ENCODE measurements at places on chromosomes 1 and 21.

DNA sequence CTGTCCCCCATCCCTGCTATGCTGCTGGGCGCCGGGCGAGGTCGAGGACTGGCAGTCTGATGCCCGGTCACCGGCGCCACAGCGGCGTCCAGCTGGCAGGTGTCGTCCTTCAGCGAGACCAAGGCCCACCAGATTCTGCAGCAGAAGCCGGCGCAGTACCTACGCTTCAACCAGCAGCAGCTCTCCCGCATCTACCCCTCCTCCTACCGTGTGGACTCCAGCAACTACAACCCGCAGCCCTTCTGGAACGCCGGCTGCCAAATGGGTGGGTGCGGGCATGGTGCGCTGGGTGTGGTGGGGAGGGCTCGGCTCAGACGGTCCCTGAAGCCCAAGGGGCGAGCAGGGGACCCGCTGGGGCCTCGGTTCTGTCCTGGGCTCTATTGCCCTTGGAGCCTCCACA is 20.7 kb downstream of the PLCH2 start:
- no peak for DNase-seq

- no peak for DNase-seq
Measured at GRCh38 chr1:44723496-44724295, 7.3 kb downstream of the RNU5D-1 start.

GRCh38 chr1:119394085-119394484 is 20.9 kb upstream of the HSD3B2 start:
- DNase-seq, result no peak

- DNase-seq, result no peak
Measured at GRCh38 chr1:199042193-199042592, 403.4 kb downstream of the PTPRC start.

- DNase-seq, result no peak
Measured at GRCh38 chr1:178490136-178490535, 6.6 kb downstream of the CLEC20A start.

- no peak for DNase-seq
Measured at GRCh38 chr1:204356997-204357396, 2.7 kb downstream of the PLEKHA6 start.

DNA sequence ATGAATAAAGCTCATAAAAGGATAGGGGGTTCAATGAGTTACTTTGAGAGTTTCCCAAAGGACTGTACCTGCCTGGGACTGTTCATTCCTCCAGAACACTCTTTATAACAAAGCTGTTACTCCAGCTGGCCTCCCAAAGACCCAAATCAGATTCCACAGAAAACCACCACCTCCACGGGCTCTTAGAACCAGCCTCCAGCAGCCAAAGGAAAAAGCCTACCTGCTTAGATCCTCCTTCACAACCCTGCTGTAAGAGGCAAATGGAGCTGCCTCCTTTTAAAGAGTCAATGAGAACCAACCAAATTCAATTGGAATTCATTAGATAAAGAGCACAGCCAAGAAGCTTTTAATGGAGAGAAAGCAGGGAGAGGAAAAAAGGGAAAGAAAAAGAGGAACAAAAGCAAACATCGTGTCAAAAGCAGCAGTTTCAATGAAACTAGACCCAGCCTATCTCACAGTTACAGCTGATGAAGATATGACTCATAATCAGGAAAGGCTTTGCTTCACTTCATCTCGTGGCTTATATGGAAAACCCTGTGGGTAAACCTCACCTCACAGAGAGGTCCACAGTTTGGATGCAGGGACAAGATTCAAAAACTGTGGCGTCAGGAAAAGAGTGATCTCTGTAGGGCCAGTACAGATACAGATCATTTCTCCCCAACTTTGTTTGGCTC is 27.8 kb upstream of the FMO4 start:
- no peak for DNase-seq

GRCh38 chr1:236800623-236801022 is 5.5 kb downstream of the MTR start:
- no peak for DNase-seq

- DNase-seq, result peak; percentile 61
Measured at GRCh38 chr1:152188673-152189591, 29.9 kb upstream of the RPTN start.

DNA sequence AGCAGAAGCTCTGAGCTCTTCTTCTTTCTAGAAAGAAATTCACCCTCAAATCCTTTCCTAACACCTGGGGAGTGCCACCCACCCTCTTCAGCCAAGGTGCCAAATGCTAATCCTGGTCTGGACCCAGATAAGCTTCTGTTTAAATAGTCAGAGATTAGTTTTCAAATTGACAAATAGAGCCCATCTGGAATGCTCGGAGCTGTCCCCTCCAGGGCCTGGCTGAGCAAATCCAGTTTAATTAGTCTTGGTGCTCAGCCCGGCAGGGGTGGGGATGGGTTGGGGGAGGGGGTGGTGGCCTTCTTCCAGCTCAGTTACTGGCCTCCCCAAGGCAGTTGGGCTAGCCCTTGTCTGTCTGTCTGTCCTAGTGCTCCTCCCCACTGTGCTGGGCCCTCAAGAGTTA is 269.5 kb downstream of the GRIK3 start:
- no peak for DNase-seq

DNA sequence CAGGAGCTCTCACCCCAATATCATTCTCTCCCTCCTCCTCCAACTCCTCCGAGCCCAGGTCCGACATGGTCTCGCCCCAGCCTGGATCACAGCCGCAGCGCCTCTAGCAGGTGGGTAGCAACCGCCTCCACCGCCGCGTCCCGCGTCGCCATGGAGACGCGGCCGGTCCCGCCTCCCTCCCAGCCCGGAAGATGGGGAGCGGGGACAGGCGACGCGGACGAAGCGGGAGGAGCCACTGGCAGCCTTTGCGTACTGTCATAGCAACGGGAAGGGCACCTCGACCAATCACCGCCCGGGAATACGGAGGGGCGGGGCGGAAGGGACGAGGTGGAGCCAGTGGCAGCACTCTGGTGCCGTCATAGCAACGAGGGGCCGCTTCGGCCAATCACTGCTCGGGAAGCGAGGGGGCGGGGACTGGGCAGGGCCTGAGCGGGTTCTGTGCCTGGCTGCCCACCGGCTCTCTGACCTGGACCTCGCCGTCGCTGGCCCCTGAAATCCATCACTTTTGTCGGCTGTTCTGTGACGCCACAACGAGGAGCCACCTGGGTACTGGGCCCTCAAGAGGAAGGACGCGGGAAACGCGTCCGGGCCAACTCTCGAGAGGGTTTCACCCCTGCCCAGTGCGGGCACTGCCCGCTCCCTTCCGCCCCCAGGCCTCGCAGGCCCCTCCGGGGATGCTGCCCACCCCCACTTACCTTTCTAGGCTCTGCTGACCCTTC is at the start of gene RSPH1:
Gene RSPH1, minus strand, starts transcription at position 105 of the 719 bp plus-strand sequence. Its CDS starts 38 bp downstream, at position 67.
- DNase-seq, result peak; percentile 96

- DNase-seq, result no peak
Measured at GRCh38 chr1:60541831-60542532, 468.4 kb upstream of the C1orf87 start.

GRCh38 chr1:235852887-235853286 is 13.8 kb downstream of the LYST start:
- no peak for DNase-seq

GRCh38 chr21:38945545-38946245 is 140.0 kb downstream of the ETS2 start:
- DNase-seq, result no peak

DNA sequence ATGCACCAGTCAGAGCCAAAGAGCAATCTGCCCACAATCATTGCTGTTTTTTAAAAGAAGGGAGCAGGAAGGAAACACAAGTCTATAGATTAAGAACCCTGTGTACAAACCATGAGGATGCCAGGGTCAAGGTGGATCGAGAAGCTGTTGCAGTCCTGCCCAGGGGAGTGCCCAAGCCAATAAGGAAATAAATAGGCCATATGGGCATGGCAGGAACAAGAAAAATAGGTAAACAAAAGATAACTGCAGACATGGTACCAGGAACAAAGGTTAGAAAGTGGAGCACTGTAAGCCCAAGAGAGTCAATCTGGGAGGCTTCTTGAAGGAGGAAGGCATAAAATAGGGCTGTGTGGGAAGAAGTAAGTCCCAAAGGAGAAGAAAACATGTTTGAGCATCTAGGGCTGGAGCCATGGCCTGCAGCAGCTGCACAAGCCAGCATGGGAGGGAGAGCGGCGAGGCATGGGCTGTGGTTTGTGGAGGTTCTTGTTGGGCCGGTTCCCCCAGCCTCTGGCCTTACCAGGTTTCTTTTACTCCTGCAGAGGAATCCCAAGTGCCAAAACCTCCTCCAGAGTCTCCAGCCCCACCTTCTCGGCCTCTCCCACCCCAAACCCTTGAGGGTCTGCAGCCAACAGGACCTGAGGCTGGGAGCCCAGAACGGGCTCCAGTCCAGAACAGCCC is 13.6 kb downstream of the INAVA start:
- peak; percentile 32 for DNase-seq

DNA sequence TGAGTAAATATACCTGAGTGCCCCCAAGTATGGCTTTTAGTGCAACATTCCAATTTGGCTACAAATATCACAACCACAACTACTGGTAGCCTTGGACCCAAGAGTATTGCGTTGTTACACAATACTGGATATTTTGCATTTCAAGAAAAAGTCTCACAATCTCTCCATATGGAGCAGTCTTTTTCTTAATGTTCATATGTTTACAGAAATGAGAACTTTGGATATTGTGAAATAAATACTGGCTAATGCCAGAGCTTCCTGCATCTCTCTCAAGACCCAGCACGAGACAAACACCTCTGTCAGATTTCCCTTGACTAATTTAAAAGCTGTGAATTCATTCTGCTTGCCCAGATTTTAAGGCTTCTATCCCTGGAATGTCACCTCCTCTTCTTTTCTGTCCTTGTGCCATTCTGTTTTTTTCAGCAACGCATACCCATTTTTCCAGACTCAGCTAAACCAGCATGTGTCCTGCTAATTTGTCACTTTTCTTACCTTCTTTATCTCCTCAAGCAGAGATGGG is 136.2 kb upstream of the BACE2 start:
- no peak for DNase-seq

DNA sequence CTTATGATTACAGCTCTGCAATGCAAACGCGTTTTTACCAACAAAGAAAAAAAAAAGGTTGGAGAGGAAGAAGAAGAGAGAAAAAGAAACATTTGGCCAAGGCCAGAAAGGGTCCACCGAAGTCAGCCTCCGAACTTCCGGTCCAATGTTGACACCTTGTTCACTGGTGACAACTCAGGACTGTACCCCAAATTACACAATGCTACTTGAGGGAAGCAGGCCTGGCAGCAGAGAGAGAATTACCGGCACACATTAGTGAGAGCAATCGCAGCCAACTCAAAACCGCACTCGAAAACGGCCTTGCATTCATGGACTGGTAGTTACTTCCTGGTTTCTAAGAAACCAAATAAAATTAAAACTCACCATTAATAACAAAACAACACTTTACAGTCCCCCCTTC is 652.5 kb downstream of the KIF26B start:
- DNase-seq, result no peak

- no peak for DNase-seq
Measured at GRCh38 chr1:112713466-112714312, 1.4 kb downstream of the PPM1J start.

DNA sequence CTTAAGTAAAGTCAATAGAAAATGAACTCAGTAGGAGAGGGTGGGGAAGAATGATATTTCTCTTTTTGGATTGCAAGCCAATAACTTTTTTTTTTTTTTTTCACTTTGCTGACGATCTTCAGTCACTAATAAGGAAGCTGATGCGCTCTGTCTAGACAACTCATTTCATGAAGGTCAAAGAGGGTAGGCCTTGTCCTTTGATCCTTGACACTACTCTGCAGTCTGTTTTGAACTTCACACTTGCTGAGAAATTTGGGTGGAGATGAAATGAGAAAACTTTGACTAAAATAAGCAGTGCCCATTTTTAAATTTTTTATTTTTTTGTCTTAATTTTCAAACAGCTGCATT is 20.9 kb upstream of the PLXNA2 start:
- DNase-seq, result no peak

GRCh38 chr1:36881068-36881405 is 153.3 kb downstream of the GRIK3 start:
- DNase-seq, result no peak

GRCh38 chr1:159804924-159805323 is 2.8 kb downstream of the FCRL6 start:
- DNase-seq, result no peak

DNA sequence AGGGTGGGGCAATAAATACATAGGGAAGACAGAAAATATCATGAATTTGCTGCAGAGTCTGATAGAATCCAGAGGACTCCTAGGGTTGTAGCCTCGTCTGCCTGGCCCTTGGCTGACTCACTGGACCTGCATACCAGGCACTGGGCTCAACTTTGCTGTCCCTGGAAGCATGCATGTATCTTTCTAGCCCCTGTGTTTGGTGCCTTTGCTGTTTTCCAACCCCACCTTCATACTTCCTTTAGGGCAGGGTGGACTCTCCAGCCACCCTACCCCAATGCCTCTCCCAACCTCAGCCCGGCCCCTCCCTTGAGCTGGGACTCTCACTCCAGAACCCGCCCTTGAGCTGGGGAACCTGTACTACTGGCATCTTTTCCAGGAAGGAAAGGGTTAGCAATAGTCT is 1.2 kb downstream of the RAB25 start:
- DNase-seq, result peak; percentile 51

DNA sequence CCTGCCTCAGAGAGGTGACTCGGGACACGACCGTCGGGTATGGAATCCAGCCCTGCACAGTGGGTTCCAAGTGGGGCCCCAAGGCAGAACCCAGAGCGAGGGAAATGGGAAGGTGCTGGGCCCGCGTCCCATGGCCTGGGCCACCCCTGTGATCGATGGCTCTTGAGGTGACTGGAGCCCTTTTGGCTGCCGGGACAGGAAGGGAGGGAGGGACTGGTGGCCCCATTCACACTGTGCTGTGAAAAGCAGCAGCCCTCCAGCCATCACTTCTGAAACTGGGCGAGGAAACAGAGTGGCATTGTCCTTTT is 110.4 kb upstream of the IFFO2 start:
- no peak for DNase-seq

DNA sequence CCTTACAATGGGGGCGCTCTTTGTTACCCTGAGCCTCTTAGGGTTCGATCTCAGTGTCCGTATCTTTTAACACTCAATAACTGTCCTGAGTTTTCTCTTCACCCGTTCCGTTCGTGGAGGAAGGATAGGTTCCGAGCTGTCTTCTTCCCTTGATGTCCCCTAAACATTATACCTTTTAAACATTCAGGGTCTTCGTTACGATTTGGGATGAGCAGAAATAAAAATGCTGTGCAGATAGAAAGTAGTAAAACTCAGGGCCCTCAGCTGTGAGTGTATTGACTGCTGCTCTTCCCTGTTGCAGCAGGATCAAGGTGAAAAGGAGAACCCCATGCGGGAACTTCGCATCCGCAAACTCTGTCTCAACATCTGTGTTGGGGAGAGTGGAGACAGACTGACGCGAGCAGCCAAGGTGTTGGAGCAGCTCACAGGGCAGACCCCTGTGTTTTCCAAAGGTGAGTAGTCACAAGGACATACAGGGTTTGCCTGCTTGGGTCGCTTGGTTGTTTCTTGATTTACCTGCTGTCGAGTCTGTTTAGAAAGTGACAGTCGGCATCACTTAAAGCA is 784 bp downstream of the RPL11 start:
- DNase-seq, result peak; percentile 30

GRCh38 chr1:208511242-208511860 is 267.2 kb upstream of the PLXNA2 start:
- no peak for DNase-seq

- no peak for DNase-seq
Measured at GRCh38 chr1:30742300-30742962, 15.1 kb downstream of the LAPTM5 start.
